ENCODE measurements at places on chromosomes 1 and 21. TPM values are rescaled to one million over a fixed set of nuclear protein-coding genes. Genes with fewer than 3 reads are reported as not detected.

DNA sequence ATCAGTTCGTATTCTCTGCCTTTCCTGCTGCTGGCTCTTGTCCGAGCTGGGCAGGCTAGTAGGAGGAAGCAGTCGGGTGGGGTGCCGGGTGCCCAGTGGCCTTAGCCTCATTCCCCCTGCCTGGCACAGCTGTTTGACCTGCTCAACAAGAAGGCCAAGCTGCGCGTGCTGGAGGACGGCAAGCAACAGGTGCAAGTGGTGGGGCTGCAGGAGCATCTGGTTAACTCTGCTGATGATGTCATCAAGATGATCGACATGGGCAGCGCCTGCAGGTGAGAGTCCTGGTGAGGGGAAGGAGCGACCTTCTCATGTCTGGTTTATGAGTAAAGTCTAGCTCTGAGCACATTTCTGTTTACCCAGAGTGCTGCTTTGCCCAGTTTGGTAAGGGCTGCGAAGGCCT is 16.3 kb upstream of the RPS8 start:
- DNase-seq, result no peak

DNA sequence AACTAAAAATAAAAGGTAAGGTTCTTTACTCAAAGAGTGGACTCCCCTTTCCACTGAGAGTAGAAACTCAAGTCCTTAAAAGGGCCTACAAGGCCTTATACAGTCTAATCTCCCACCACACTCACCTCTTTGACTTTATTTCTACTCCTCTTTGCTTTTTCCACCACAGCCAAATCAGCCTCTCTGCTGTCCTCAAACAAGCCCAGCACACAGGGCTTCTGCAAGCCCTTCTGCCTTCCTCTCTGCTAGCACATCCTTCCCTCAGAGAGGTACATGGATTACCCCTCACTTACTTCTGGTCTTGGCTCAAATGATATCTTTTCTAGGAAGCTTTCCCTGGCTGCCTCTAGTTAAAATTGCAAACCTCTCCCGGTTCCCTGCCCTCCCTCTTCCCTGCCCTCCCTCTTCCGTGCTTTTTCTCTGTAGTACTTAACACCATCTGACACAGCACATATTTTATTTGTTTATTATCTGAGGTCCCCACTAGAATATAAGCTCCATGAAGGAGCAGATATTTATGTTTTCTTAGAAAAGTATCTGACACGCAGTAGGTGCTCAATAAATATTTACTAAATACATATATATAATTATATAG is 1.7 kb downstream of the LYST start:
- DNase-seq, result no peak

- no peak for DNase-seq
These were observed 150.7 kb upstream of the CD34 start for GRCh38 chr1:208061632-208062031.

- DNase-seq, result no peak
These were observed 50.1 kb downstream of the MRPL39 start for GRCh38 chr21:25557180-25557579.

DNA sequence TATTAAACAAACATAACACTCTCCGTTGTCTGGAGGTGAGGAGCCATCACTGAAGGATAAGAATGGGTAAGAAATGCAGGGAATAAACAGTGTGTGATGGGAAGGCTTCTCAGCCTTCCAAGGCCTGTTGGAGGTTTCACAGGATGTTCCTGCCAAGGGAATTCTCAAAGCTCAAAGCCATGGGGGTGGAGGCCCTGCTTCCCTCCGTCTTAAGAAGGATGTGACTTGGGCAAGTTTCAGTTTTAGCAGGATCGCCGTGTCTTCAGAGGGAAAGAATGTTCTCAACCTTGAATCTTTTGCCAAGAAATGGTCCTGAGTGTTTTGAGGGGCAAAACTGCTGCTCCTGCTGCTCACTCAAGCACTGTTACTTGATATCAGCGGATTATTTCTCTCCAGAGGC is 41.7 kb upstream of the IL20 start:
- no peak for DNase-seq

- no peak for DNase-seq
These were observed 44.2 kb downstream of the ZC3H11B start for GRCh38 chr1:219568733-219569132.

- DNase-seq, result no peak
These were observed 30.4 kb downstream of the SLAMF6 start for GRCh38 chr1:160492617-160493016.

GRCh38 chr1:150995896-150996295 is 10.8 kb downstream of the MINDY1 start:
- no peak for DNase-seq

DNA sequence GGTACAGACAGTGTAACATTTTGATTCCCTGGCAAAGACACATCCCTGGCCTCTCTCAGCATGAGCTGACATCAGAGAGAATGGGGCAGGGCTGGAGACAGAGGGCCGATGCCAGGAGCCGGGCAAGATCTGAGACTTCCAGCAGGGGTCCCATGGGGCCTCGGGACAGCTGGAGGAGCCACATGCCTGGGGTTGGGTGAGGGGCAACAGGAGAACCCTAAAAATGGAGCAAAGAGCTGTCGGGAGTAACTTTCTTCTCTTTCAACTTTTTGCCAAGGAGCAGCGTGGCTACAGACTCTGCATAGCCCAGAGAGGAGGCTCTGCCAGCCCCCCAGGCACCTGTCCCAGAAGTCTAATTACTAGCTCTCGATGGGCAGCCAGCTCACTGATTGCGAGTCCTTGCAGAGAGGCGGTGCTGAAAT is 130.8 kb downstream of the LACTBL1 start:
- DNase-seq, result no peak

- no peak for DNase-seq
These were observed 5.9 kb downstream of the FCGR2A start for GRCh38 chr1:161511018-161511755.

GRCh38 chr21:43782431-43783097 is 6.5 kb upstream of the CSTB start:
- DNase-seq, result no peak

DNA sequence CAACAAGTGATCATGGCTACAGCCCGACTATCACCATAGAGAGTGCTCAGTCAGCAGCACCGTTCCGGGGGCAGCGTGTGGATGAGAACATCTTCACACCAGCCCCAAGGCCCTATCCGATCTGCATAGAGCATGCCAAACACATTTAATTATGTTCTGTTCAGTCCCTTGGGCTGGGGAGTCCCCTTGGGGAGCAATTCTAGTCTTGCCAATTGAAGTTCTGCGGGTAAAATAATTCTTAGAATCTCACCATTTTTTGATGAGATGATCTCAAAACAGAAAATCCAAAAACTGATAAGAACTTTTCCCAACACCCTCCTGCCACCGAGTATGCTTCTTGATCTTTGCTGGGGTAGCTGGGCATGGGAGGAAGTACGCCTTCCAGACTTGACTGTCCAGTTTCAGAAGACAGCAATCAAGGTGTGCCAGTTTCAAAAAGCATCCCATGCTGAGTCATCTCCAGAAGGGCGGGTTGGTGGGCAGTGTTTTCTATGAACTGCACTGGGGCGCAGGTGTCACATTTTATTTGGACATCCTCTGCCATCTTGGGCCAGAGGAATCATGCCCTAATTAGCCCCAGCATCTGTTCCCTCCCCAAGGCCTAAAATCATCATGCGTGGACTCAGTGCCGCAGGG is 20.8 kb upstream of the PTPRF start:
- no peak for DNase-seq

DNA sequence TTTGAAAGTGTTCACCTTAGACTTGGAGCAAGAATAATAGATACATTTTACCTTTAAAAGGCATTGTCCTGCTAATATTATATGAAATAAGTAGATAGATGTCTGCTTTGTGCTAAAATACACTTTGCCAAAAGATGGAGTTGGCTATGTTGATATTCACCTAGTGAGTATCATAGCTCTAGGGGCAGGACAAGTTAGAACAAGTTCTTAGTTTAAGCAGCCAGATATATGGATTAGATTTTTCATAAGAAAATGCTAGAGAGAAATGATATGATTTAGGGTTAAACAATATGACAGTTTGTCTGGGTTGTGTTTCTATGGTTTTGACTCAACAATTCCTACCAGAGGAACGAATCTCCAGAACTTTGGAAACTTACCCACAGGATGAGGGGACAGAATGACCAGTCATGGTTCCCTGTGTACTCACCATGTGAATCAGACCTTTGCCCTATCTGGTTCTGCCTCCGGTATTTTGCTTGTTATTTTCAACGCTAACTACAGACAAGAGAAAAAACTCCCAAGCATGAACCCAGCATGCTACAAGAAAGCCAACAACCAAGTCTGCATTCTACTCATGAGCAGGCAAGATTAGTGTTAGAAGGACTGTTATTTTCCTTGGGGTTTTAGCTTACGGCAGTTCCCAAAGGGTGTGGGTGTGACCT is 1.7 kb downstream of the F5 start:
- no peak for DNase-seq

GRCh38 chr1:42014823-42015222 is 96.1 kb upstream of the HIVEP3 start:
- DNase-seq, result no peak

DNA sequence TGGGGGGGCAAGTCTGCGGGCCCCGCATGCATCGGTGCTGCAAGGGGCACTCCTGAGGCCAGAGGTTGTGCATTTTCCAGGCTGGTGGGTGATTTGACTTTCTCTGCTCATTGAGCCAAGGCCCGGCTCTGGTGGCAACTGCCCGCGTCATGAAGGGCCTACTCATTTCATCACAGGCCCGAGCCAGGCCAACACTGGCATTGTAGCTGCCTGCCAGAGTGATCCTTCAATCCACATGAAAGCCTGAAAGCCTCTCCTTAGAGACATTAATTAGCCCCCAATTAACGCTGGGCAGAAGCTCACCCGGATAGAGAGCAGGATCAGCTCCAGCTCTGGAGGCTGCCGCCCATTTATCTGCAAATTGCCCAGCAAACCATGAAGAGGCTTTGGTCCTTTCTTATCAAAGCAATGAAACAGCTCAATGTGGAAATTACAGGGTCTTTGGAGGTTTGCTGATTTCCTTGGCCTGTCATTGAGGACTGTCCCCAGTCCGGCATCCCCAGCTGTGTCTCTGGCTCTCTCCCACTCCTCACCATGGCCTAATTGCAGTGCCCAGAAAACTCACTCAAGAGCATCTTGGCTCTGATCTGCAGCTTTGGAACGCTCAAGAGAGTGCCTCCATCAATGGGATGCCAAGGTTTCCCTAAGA is 50.4 kb upstream of the STUM start:
- DNase-seq, result no peak

DNA sequence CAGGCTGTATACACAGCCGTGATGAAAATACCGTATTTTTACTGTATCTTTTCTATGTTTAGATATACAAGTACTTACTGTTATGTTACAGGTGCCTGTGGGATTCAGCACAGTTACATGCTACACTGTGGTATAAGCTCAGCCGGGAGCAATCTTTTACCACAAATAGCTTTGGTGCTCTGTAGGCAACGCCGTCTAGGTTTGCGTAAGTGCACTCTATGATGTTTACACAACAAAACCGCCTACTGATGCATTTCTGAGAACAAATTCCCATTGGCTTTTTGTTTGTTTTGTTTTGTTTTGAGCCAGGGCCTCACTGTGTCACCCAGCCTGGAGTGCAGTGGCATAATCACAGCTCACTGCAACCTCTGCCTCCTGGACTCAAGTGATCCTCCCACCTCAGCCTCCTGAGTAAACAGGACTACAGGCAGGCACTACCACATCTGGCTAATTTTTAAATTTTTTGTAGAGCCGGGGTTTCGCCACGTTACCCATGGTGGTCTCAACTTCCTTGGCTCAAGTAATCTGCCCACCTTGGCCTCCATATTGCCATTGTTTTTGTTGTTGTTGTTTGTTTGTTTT is 81.0 kb downstream of the SCCPDH start:
- no peak for DNase-seq

GRCh38 chr1:115317101-115318012 is 20.7 kb downstream of the NGF start:
- no peak for DNase-seq

DNA sequence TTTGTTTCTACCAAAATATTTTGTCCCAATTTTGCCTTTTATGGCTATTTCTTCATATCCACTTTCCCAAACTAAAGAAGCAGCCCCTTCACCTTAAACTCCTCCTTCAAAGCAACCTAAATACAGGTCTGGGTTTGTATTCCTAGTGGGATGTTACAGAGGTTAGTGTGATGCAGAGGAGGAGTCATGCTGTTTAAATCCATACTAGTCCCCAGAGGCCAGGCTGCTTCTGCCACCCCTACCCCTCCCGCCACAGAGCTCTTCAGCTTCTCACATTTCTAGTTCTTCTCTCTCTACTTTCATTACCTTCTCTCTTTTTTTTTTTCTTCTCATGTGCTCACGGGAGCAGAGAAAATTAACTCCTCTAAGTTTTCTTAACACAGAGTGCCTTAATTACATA is 29.3 kb downstream of the SELL start:
- DNase-seq, result no peak

DNA sequence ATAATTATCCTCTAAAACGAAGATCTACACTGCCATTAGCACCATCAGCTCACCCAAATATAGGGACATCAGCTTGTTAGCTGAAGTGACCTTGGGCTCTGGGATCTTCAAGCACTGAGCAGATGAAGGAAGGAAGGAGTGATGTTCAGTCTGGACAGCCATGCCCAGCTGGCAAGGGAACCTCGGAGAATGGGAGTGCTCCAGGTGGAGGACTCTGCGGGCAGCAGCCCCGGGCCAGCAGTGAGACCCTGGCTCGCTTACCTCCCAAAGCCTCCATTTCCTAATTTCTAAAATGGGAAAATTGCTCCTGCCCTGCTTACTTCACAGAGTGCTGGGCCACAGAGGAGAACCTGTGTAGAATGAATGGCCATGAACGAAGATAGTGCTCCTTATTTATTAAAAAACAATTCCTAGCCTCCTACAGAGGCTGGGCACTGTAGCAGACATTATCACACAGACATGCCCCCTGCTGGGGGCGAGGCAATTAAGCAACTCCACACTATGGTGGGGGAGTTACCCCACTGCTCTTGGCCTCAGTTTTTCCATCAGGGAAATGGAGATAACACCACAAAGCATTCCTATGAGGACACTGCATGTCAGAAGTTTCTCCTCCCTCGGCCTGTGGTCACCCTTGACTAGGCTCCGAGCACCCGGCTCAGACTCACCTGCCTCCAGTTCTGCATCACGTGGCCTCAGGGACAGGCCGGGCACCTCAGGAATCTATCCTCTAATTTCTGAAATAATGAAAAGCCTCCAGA is 117.6 kb downstream of the KCNN3 start:
- no peak for DNase-seq

Gene DCLRE1B
- 8.1 TPM for total RNA-seq

Gene OVAAL
- total RNA-seq, result not detected

Gene LIN28A
- not detected for total RNA-seq

Gene MTARC2
- total RNA-seq, result 12.2 TPM

Gene CPTP
- 17.8 TPM for total RNA-seq

Gene RORC
- not detected for total RNA-seq

Gene CD84
- total RNA-seq, result not detected

Gene ASB17
- not detected for total RNA-seq
